ENCODE measurements at places on chromosomes 3 and 15. TPM values are rescaled to one million over a fixed set of nuclear protein-coding genes. Genes with fewer than 3 reads are reported as not detected.

The IQCF5 gene
- not detected for polyA plus RNA-seq

The PIK3R4 gene
- 48.2 TPM for polyA plus RNA-seq

DNA sequence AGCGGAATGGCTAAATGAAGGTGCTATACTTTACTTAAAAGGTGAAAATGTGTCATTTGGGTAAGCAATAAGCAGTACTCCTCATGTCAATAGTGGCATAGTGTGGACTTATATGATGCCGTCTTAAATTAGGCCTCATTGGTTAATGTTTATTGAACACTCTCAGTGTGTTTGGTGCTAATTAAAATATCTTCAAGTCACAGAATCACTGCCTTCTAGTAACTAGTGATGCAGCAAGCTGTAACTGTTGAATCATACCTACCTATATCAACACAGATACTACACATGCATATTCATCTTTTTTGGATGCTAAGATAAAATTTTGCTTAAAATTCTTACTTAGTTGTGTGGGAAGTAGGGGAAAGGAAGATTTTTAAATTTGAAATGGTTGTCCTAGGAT lies 30.7 kb downstream of the ARHGAP31 start:
- no peak for DNase-seq

- no peak for DNase-seq
These were observed 8.6 kb downstream of the RHCG start for GRCh38 chr15:89487791-89488190.

DNA sequence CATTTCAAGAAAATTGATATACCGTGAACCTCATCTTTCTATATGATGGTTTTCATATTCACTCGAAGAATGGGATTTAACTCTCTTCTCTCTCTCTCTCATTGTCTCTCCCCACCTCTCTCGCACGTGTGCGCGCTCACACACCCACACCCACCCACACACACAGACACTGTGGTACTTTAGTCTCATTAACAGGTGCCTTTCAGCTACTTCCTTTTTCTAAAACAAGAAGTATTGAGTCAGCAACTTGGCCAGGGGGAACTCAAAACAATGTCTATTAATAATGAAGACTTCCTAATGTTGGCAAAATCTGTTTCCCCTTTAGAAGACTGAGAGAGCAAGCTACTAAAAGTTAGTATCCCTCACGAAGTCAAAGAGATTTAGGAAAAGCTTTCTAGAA lies 150.7 kb downstream of the TMCO5A start:
- DNase-seq: no peak

DNA sequence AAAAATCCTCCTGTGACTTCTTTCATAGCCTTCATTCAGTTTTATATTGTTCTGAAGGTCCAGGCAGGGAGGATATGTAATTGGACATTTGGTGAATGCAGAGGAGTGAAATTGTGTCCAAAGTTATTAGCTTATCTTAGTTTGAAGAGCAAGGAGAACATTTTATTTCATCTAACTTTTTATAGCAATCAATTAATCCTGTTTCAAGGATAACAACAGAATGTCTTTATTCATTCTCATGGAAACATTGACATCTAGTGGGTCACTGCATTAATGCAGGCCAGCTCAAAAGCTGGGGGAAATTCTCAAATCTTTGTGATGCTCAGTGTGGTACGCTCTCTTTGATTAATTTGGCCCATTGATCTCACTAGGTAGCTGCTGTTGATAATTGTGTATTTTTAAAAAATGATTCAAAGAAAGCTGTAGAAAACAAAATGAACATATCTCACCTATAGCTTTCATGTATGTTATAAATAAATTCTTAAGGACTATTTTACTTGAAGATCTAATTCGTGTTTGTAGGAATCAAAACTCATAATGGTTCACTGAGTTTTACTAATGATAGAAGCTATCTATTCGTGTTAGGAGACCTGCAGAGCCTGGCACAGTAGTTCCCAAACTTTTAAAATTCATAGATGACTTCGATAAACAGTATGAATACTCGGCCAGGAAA lies 150.8 kb upstream of the KCNMB2 start:
- no peak for DNase-seq

DNA sequence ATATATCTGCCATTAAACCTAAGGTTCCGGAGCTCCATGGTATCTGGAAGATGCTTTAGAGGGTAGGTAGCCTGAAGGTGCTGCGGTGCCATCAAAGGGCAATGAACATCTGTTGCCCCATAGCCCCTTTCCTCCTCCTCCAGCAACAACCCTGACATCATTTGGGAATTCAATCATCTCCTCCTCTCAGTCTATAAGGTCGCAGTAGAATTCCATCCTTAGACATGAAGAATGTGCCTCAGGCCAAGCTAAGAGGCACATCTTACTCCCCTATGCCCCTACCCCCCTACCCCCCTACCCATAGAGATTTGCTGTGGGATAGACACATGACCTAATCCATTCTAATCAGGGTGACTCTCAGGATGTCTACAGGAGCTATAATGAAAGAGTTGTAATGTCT lies 1099.7 kb upstream of the CFAP20DC start:
- no peak for DNase-seq

All from right renal cortex interstitium (tissue), 3 donors.